ENCODE measurements at places on chromosomes 16 and 17. TPM values are rescaled to one million over a fixed set of nuclear protein-coding genes. Genes with fewer than 3 reads are reported as not detected.

Gene SLC16A5
- total RNA-seq = 22.7 TPM

Gene EPOP
- 2.3 TPM for total RNA-seq

DNA sequence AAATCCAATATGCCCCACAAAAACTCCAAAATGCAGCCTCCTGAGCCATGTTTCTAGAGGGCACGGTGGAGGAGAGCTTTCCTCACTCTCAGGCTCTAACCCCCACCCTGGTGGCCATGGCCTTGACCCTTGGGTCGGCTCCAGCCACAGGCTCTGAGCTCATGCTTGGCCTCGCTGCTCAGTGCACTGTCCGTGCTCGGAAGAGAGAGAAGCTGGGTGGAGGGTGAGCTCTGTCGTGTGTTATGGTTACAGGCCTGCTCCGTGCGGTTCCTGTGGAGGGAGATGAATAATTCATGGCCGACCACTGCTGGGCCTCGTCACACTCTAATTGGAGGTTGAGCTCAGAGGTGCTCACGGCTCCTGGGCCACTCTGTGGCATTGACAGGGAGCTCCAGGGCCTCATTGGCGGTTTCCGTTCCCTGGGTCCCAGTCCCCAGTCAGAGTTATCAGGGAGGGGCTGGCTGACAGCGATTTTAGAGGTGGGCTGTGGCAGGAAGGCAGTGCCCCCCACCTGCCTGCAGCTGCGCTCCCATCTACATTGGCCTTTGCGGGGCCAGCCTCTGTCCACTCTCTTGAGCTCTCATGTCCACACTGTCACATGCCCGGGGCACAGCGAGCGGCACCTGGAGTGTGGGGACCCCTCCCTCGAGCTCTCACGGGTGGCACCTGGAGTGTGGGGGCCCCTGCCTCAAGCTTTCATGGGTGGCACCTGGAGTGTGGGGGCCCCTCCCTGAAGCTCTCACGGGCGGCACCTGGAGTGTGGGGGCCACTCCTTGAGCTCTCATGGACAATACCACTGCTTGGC is 24.9 kb downstream of the ACSF3 start:
- DNase-seq = no peak

- DNase-seq = peak; percentile 86
Observed at GRCh38 chr16:10558746-10559641, 21.4 kb downstream of the EMP2 start.

DNA sequence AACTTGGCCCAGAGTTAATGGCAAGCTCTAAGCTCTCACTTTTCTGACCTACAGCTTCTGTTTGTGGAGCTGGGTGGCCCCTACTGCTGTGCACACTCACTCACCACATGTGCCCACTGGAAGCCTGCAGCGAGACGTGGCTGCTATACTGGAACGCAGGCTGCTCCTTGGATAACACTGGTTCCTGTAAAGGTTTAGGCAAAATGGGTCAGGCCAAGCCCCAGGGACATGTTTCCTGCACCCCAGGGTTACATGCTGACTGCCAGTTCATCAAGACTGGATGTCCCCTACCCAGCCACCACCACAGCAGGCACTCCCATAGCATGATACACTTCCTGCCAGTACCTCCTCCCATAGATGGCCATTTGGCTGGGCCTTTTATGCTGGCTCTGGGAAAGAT is 8.3 kb downstream of the POLDIP2 start:
- peak; percentile 62 for DNase-seq

DNA sequence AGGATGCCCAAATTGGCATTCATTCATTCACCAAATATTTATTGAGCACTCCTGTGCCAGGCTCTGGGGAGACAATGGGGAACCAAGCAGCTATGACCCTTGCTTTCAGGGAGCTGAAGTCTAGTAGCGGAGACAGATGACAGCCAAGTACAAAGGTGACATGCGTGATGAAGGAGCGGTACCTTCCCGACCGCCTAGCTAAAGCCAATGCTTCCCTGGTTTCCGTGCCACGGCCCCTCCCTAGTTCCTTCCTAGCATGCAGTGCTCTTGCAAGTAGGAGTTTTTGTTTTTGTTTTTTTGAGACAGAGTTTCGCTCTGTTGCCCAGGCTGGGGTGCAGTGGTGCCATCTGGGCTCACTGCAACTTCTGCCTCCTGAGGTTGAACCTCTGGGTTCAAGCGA is 3.2 kb upstream of the SLC5A2 start:
- DNase-seq = no peak

DNA sequence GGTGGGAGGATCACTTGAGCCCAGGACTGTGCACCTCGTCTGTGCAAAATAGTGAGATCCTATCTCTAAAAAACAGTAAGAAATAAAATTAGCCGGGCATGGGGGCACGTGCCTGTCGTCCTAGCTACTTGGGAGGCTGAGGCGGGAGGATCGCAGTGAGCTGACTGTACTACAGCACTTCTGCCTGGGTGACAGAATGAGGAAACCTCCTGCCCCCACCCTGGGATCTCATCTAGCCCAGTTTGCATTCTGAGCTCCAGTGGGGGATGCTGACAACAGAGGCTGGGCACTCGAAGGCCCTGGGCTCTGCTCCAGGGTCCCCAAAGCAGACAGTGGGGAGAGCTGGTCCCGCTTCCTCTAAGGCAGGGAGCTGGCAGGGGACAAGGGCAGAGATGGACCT is 7.1 kb downstream of the NAGPA start:
- no peak for DNase-seq

DNA sequence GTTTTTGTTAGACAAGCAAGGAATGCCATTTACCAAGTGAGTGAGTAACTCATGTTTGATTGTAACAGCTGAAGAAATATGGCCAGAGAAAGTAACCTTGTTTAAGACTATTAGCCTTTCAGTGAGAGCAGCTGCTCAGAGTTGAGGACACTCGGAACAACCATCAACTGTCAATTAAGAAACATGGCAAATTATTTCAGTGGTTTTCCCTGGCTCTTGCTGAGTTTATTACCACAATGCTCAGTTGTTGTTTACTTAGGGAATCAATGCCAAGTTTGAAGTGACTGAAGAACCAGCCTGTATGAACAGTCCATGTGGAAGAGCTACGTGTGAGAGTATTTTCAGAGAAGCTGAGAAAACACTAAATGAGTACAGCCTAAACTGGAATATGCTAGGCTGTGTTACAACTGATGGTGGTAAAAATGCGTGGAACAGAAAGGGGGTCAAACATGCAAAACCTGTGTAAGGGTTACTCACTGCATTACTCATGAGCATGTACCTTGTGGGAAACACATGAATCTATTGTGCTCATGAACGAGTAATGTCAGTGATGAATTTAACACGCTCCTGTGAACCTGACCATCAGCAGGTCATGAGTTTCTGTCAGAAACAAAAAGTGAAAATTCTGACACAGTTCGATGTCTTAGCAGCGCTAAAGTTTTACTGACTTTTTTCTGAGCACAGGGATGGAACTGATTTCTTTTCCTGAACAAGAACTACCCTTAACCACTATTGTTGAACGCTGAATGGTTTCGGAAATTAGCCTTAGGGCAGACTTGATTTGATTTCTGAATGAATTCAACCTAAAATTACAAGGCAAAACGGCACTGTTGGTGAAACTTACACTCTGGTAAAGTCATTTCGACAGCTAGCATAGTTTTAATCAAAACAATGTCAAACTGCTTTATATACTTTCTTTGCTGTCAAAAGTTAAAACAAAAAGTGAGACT is 33.5 kb downstream of the GNA13 start:
- DNase-seq = no peak
